ENCODE measurements at places on chromosomes 6 and 20.

GRCh38 chr6:163994566-163994965 is 580.0 kb downstream of the QKI start:
- no peak for DNase-seq

GRCh38 chr6:105609375-105609991 is 206.6 kb upstream of the PREP start:
- DNase-seq = peak; percentile 30

DNA sequence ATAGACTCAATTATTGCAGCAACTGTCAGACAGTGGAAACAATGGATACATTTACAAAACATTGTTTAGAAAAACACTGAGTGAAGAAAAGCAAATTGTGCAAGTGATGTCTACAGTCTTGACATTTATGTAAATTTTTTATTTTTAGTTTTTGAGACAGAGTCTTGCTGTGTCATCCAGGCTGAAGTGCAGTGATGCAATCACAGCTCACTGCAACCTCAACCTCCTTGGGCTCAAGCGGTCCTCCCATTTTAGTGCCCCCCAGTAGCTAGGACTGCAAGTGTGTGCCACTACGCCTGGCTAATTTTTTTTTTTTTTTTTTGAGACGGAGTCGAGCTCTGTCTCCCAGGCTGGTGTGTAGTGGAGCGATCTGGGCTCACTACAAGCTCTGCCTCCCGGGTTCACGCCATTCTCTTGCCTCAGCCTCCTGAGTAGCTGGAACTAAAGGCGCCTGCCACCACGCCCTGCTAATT is 9.7 kb downstream of the CNBD2 start:
- DNase-seq = no peak

DNA sequence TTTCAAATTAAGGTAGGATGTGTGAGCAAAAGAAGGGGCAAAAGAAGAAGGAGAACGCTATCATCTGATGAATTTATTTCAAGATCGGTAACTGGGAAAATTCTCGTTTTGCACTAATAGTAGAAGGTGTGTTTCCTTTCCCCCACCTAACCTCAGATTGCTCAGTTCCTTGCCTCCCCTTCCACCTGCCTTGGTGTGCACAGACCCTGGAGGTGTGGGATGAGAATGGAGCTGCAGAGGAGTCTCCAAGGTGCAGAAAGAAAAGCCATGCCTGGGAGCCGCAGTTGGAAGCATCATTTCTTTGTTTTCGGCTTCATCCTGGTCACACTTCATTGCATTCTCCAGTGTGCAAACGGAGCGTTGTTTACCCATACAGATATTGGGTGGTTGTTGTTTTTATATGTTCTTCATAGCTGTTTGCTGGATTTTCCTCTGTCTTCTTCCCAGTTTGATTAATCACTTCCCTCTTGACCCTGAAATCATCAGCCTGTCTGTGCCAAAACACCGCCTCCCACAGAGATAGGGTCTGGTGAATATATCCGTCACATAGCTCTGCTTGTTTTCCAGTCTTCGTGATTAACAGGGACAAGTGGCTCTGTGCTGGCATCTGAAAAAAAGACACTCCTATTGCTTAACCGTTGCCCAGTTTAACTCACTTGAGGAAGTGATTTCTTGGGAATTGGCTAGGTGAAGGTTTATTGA is 40.2 kb upstream of the NEDD9 start:
- no peak for DNase-seq

DNA sequence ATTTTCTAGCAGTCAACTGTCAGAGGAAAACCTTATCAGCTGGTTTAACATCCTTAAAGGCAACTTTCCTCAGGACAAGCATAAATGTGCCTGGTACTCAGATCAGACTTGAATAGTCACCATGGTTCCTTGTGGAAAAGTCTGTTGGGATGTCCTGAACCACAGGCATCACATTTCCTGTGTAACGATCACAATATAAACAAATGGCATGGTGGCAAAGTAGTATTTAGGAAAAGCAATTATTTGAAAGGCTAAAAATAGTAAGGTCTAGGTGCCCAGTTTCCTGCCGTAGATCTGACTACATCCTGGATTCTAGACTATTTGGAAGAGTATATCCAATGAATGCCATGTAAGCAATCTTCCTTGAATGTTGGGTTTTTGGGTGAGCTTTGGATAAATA is 271.9 kb upstream of the AGPAT4 start:
- no peak for DNase-seq

DNA sequence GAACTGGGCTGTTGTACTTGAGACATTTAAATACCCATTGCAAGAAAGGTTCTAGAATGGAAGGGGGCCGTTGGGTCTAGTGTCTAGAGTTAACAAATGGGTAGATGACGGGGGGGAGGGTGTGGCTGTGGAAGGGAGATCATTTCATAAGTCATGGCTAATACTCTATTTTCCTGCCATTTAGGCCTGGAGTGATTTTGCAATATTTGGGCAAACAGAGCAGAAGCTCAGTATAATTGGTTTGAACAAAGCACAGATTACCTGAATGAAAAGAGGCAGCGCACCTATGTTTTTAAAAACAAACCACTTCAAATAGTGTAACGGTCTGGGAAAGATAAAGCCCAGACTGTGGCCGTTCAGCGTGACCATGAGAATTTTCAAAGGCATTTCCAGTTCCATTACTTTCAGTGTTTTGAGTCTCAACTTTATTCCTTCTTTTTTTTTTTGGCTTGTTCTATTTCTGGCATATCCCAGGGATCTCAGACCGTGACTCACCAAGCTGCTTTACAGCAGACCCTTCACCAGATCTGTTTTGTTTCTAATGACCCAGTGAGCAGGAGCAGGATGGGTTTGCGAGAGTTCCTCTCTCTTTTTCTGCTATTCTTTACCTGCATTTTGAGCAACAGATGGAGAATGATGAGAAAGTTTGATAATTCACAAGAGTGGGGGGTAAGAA is 73.7 kb downstream of the LYRM2 start:
- no peak for DNase-seq

GRCh38 chr6:113450061-113450465 is 407.1 kb upstream of the MARCKS start:
- no peak for DNase-seq

Data from endothelial cell of umbilical vein (primary cell).